NCI-H2227 treated with DMSO at 0.1 percent for 48 hours (cell line): ENCODE measurements at places on chromosomes 6 and 20.

GRCh38 chr20:47711046-47711752 is 74.1 kb downstream of the SULF2 start:
- DNase-seq = no peak

- DNase-seq = no peak
Observed at GRCh38 chr6:147142684-147143245, 61.5 kb upstream of the STXBP5 start.

GRCh38 chr6:148869585-148869984 is 122.8 kb downstream of the UST start:
- no peak for DNase-seq

- no peak for DNase-seq
Observed at GRCh38 chr6:167787896-167788562, 38.7 kb upstream of the AFDN start.

DNA sequence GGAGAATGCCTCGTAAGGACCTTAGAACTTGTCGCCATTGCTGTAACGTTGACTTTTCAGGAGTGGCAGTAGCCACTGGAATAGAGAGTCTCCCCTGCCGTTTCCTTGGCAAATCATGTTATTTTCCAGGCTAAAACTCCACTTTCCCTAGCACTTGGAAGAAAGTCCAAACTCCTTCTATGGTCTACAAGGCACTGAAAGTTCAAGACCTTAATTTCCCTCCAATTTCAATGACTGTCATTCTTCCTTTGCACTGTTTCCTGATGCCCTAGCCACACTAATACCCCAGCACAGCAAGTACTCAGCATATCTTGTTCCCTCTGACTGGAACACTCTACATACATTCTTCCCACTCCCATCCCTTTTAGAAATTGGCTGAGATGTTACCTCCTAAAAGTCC is 1.8 kb upstream of the TBPL1 start:
- DNase-seq = no peak

DNA sequence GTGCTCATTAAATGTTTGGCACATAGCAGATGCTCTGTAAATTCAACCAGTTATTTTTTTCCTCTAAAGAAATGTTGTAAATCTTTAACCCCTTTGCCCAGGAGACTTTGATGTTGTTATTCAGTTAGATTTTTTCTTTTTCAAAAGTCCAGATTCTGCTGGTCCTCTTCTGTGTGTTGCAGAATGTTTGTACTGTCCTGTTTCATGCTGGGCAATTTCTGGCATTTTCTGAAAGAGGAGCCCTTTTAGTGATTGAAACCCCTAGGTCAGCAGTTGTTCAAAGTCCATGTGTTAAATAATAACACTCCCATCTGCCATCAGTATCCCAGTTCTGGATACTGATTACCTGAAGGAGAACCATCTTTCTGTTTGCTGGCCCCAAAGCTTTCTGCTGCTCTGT is 1.3 kb upstream of the SLC17A1 start:
- no peak for DNase-seq

DNA sequence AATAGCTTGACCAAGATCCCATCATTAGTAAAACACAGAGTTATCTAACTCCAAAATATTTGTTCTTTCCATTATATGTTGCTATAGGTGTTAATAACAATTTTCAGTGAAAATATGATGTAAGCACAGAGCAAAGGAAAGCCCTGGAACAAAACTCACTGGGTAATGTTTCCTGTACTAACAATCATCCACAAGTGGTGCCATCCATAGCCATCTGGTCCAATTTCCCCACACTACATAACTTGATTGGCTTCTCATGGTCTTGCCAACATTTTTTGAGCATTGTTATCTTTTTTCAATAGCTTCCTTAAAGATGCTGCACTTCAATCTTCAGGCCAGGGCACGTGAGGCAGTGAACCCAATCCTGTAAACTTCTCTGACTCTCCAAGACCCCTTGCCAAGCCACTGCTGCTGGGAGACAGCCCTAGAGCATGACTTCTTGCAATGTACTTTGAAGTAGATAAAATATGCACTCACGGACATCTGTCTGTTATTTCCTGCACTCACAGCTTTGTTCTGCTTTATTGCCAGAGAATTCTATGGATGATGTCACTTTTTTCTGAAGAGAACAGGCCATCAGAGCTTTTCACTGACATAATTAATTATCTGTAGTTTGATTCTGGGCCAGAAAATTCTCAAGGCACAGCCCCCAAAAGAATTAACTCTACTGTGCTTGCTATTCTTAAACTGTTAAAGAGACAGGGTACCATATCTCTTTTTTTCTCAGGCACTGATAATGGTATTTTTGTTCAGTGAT is 97.5 kb upstream of the TMEM30A start:
- DNase-seq = no peak

DNA sequence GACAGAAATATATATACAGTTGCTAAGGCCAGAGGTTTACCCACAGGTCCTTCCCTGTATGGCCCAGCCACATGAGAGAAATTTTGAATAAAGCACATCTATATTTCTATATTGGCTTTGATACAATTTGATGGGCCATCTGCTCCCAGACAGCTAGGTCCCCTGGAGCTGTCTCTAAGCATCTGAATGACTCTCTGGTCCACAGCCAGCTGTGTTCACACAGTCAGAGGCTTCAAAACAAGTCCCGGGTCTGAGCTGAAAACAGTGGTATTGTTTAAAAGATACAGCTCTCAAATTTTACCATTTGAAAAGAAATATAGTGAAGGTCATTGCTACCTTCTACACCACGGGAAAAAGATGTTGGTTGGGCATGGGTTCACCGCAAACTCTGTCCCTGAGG is 161.1 kb downstream of the SLC35B3 start:
- DNase-seq = no peak

DNA sequence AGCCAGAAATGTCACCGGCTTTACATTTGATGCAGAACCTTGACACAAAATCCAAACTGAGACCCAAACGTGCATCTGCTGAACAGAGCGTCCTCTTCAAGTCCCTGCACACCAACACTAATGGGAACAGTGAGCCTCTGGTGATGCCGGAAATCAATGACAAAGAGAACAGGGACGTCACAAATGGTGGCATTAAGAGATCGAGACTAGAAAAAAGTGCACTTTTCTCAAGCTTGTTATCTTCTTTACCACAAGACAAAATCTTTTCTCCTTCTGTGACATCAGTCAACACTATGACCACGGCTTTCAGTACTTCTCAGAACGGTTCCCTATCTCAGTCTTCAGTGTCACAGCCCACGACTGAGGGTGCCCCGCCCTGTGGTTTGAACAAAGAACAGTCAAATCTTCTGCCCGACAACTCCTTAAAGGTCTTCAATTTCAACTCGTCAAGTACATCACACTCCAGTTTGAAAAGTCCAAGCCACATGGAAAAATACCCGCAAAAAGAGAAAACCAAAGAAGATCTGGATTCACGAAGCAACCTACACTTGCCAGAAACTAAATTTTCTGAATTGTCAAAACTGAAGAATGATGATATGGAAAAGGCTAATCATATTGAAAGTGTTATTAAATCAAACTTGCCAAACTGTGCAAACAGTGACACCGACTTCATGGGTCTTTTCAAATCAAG is 108.4 kb downstream of the RTN4IP1 start:
- no peak for DNase-seq

- DNase-seq = no peak
Observed at GRCh38 chr6:114339706-114340105, 3.1 kb downstream of the HS3ST5 start.

DNA sequence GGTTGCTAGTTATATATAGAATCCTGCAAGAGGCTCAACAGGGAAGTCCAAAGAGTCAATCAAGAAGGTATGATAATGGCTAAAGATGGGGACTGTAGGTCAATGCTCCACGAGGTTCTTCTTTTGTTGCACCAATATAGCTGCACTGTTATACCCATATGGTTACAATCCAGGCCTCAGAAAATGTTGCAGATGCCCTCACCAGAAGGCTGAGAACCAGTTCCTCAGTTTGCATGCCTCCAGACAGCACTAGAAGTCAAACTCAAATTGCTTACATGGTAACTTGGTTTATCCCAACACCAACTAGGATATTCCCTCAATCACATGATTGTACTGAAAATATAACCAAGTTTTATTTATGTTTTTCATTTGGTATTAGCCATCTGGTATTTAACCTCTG is 12.1 kb downstream of the EEF1A1 start:
- no peak for DNase-seq

GRCh38 chr20:56845546-56846086 is 216.5 kb downstream of the TFAP2C start:
- no peak for DNase-seq

GRCh38 chr6:163260111-163260895 is 154.2 kb upstream of the QKI start:
- no peak for DNase-seq

DNA sequence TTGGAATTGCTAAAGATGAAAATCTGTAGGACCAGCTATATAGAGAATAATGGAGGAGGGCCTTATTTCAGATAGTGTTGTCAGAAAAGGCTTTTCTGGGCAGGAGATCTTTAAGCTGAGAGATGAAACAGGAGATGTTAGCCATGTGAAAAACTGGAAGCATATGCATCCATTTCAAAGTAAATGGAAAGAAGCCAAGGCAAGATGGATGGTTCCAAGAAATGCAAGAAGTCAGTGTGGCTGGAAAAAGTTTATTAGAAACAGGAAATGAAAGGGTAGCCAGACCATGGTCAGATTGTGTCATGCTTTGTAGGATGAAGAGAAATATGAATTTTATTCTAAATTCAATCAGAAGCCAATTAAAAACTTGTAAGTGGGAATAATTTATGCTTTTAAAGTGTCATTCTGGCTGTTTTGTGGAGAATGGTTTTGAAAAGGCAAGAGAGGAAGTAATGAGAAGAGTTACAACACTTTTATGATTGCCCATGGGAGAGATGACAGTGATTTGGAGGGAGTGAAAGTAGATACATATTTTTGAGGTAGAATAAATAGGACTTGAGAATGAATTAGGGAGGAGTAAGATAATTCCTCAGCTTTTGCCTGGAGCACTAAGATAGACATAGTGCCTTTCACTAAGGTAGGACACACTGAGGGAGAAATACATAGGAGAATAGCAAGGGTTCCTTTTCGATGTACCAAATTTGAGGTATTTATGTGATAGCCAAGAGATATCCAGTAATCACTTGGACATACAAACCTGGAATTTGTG is 620.1 kb downstream of the HTR1B start:
- DNase-seq = no peak

DNA sequence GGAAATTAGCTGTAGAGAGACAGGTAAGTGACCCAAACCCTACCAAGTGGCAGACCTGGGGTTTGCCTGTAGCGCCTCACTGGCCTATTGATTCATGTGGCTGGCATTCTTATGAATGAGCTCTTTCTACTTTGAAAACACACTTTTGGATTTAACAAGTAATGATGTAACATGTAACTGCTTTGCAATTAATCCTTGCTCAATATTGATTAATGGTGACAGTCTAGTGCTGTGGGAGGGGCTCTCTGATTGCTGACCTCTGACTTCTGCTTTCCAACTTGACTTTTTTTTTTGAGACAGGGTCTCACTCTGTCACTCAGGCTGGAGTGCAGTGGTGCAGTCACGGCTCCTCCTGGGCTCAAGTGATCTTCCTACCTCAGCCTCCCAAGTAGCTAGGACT is 82.7 kb downstream of the TIAM2 start:
- no peak for DNase-seq

- DNase-seq = no peak
Observed at GRCh38 chr20:32920066-32920465, 61.3 kb downstream of the EFCAB8 start.

DNA sequence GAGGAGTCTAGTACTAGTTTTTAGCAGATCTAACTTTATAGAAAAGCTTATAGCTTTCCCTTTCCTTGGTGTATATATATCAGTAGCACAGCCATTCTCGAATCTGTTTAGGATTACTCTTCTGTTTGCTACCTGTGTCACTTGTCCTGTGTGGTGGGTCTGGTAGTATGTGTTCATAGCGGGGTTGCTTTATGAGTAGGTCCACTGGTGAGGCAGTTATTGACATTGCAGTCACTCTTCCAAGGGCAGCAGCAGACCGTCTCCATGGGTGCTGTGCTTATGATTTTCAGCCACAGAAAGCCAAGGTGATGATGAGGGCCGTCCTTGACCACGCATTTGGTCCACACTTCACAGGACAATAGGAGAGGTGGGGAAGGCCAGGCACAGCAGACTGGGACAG is 171.5 kb downstream of the CDKAL1 start:
- DNase-seq = no peak

GRCh38 chr20:52083627-52084232 is 107.8 kb downstream of the ZFP64 start:
- DNase-seq = peak; percentile 38

DNA sequence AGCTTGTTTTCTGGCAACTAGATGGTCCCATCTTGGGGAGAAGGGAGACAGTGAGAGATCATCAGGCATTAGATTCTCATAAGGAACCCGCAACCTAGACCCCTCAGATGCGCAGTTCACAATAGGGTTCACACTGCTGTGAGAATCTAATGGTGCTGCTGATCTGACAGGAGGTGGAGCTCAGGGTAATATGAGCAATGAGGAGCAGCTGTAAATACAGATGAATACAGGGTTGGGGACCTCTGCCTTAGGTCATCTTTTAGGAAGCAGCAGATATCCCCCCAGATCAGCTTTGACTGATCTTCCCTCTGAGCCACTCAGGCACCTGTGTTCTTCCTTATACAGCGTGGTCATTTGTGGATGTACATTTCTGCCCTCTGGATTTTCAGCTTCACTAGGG is 63.4 kb downstream of the SMOC2 start:
- no peak for DNase-seq

DNA sequence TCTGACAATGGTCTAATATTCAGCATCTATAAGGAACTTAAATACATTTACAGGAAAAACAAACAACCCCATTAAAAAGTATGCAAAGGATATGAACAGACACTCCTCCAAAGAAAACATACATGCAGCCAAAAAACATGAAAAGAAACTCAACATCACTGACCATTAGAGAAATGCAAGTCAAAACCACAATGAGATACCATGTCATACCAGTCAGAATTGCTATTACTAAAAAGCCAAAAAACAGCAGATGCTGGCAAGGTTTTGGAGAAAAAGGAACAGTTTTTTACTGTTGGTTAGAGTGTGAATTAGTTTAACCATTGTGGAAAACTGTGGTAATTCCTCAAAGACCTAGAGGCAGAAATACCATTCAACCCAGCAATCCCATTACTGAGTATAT is 339.0 kb upstream of the ADGRB3 start:
- no peak for DNase-seq

- no peak for DNase-seq
Observed at GRCh38 chr6:138978229-138978628, 9.8 kb downstream of the REPS1 start.

GRCh38 chr6:108024427-108025073 is 50.0 kb downstream of the OSTM1 start:
- DNase-seq = no peak

DNA sequence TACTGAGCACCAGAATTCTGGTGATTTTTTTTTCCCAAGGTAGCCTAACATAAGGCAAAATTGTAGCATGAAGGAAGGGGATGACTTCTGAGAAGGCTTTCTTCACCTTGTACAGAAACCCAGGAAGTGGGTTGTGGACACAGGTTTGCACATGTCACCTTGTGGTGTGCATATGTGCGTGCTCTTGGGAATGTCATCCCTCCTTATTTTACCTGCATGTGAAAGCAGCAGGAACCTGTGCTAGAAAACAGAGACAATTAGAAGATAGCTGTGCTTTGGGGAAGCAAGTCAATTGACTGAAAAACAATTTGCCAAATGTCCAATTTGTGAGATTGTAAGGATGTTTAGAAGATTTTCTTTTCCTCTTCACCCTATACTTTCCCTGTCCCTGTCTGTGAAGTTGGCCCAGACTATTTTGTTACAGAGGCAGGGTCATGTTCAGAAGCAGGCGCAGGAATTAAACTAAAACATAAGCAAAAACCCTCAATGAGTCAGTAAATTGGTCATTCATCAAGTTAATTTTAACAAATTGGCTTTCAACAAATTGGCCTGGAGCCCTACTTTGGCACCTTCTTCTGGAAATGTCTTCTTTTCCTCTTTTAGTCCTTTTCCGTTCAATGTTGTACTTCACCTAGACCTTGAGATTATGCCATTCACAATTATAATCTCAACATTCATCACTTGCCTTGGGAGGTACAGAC is 261.2 kb downstream of the ADGB start:
- no peak for DNase-seq
